ENCODE measurements at places on chromosomes 11 and 22. TPM values are rescaled to one million over a fixed set of nuclear protein-coding genes. Genes with fewer than 3 reads are reported as not detected.

DNA sequence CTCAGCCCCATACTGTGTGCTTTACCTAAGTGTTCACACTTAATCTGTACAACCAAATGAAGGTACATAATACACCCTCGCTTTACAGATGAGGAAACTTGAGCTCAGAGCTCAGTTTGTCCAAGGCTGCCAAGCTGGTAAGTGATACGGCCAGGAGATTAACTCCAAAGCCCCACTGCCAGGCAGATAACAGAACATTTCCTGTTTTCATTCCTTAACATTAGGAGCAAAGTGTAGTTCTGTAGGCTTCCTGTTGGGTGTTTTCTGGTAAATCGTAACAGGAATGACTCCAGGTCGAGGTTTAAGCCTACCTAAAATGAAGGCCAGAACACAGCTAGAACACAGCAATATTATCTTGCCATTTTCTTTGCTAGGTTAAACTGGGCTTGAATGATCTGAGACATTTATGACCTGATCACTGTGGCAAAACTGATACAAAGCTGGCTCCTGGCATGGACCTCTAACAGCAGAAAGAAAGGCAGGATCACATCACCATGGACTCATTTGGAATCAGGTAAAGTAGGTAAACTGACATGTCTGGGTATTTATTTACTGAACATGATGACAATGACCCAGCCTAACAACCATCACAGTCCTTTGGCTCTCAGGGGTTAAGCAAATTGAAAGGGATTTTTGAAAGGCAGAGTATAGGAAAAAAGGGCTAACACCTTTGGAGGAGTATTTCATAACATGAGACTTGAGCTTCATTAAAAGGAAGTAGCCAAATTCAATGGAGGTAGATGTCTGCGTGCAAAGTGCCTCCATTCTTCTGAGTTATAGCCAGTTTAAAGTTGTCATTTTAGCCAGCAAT, 3.9 kb upstream of the NUP50 start:
- DNase-seq = no peak
- no peaks in the 10 kb centered on the region for H3K27me3 ChIP-seq
- H3K4me1 ChIP-seq = peaks cover 51% of the 10 kb centered on the region
- peaks cover 2% of the 10 kb centered on the region for H3K36me3 ChIP-seq

DNA sequence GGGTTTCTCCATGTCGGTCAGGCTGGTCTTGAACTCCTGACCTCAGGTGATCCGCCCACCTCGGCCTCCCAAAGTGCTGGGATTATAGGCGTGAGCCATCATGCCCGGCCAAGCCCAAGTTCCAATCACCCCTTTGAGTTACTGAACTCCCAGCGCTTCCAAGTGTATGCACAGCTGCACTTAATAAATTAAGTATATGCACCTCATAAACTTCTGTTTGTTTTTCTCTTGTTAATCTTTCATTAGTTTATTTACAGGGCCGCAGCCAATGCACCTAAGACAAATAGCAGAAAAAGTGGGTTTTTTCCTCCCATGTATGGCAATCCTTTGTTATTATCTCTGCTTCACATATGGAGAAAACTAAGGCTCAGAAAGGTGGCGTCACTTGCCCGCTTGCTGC, 21.3 kb downstream of the SYN3 start:
- no peak overlapping the region for H3K4me3 ChIP-seq
- no peak overlapping the region for H3K27ac ChIP-seq
- DNase-seq = no peak
- H3K4me1 ChIP-seq = no peaks in the 10 kb centered on the region
- H3K36me3 ChIP-seq = no peaks in the 10 kb centered on the region

- H3K36me3 ChIP-seq = no peaks in the 10 kb centered on the region
- no peak overlapping the region for H3K4me3 ChIP-seq
- no peak overlapping the region for H3K27ac ChIP-seq
Measured at GRCh38 chr11:134614141-134614540, 202.1 kb upstream of the B3GAT1 start.

Gene CD82
- total RNA-seq = 4.3 TPM

- H3K4me3 ChIP-seq = no peak overlapping the region
- no peaks in the 10 kb centered on the region for H3K36me3 ChIP-seq
- no peaks in the 10 kb centered on the region for H3K27me3 ChIP-seq
- H3K4me1 ChIP-seq = peaks cover 17% of the 10 kb centered on the region
Measured at GRCh38 chr11:7534042-7534378, 20.2 kb downstream of the PPFIBP2 start.

DNA sequence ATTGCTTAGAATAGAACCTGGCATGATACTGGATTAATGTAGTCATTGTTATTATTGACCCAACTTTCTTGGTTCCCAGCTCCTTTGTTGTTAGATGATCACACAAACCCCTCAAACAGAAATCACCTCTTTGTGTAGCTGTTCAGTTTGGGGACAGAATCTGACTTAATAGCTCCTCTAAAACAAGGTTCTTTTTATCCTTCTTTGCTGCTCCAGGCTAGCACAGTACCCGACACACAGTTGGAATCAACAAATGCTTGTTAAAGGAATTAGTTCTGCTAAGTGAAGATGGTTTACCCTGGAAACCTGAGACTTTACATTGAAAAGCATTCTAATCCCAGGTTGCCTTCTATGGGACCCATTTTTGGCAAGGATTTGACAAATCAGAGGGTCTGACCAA, 43.9 kb downstream of the GAB2 start:
- no peak for DNase-seq
- H3K4me1 ChIP-seq = peaks cover 76% of the 10 kb centered on the region
- H3K27me3 ChIP-seq = no peaks in the 10 kb centered on the region
- no peak overlapping the region for H3K27ac ChIP-seq

Gene TEX12
- not detected for total RNA-seq

DNA sequence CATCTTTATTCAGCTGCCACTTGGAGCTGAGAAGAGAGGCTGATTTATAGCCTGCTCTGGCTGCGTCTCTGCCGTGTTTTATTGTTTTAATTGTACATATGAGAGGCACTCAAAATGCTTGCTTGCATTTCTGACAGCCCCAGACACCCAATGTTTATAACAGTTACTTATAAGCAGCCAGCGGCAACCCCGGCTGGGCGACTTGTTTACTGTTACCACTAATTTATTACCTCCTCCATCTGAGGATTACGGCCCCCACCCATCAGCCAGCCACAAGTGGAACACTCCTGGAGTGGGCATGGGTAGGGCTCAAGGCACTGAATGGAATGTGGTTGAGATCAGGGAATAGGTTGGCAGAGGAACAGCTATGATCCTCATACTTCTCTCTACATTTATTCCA, 61.2 kb downstream of the CLPB start:
- H3K4me1 ChIP-seq = no peaks in the 10 kb centered on the region

Gene ZNF202
- total RNA-seq = 25.5 TPM
